Cortex of kidney (tissue), 1 donor: ENCODE measurements at places on chromosomes 16 and 17.

- DNase-seq: no peak
Observed at GRCh38 chr16:56851671-56852400, 13.2 kb upstream of the SLC12A3 start.

DNA sequence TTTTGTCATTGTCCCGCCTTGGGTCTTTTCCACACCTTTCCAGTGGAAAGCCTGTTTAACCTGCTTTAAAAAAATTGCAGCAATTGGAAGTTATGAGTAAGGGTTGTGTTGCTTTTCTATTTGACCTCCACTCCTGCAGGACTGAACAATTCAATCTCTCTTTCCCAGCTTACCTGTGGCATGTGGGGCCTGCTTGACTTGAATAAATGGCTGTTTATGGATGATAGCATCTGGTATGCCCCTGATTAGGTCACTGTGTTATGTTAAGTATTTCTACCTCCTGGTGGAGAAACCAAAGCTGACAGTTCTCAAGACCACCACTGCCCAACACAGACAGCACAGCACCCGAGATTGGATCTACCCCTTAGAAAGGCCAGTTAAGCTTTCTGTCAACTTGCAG is 64.8 kb upstream of the NOG start:
- no peak for DNase-seq

DNA sequence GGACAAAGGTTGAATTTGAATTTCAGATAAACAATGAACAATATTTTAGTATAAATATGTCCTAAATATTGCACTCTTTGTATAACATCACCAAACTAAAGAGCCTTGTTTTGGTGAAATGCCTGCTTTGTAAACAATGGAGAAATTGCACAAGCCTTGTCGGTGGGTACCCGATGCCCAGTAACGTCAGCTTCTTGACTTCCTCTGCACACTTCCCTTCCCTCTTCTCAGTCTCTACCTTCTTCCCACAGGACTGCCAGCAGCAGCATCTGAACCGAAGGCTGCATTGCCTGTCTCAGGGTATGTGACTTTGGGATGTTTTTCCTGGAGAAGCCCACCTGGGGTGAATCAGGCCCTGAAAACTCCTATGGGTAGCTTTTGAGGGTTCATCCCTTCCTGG is 113.9 kb downstream of the UTP18 start:
- DNase-seq: no peak

DNA sequence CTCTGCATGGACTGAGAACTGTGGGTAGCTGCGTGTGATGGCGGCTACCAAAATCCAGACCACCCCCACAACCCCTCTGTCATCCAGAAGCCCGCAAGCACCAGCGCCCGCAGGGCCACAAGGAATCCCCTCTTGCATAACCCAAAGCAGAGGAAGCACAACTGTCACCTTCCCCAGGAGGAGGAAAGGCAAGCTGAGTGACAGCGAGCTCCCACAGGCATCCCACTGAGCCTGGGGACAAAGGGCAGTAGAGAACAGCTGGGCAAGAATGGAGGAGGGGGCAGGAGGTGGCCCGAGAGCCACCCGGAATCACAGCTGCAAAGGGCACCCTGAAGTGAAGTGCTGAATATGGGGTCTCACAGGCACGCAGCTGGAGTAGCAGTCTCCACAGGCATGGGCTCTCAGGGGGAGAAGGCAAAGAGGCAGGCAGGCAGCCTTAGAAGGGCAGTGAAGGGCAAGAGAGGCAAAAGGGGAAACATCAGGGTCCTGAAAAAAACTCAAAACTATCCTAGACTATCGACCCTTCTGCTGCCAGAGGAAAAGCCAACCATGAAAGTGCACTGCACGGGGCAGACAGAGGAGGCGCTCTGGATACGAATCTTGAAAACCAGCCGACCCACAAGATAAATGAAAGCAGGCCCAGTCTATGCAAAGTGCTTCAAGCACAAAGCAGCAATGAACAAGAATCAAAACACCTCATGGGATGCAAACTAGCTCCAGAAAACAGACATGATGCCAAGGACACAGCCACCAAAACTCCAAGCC is 17.1 kb downstream of the USP36 start:
- no peak for DNase-seq

DNA sequence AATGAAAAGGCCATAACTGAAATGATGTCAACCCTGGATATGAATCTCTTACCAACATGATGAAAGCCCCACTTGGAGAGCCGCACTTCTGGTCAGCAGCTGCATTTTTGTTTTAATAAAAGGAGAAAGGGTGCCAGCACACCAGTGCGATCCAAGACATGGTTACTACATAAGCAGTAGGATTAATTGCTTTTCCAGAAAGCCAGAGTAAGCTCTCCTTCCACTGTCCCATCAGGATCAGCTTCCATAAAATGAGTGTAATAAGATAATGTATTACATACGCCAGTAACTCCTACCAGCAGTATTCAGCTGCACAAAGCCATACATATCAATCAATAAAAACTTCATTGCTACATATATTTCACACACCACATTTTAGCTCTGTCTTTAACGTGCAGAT is 26.3 kb upstream of the NACA2 start:
- DNase-seq: no peak
